ENCODE measurements at places on chromosomes 12 and 14.

- DNase-seq, result no peak
Observed at GRCh38 chr12:92621833-92622232, 81.0 kb upstream of the PLEKHG7 start.

DNA sequence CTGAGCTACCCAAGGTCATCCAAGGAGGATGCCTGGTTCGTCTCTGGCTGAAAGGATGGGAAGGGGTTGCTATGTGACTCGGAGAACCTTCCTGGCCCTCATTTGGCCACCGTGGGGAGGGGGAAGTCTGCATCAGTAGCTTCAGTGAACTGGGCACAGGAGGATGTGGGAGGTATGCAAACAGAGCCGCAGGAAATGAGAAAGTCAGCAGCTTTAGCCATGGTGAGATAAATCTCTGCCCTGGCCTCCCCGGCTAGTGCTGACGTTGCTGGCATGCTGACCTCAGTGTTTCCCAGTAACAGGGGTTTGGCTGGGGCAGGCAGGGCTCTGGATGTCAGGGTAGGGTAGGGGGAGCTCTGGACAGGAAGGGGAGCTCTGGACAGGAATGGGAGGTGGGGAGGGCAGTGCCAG lies 2.3 kb upstream of the CEBPE start:
- no peak for DNase-seq

GRCh38 chr12:65300679-65301349 lies 22.3 kb downstream of the MSRB3 start:
- DNase-seq, result no peak

DNA sequence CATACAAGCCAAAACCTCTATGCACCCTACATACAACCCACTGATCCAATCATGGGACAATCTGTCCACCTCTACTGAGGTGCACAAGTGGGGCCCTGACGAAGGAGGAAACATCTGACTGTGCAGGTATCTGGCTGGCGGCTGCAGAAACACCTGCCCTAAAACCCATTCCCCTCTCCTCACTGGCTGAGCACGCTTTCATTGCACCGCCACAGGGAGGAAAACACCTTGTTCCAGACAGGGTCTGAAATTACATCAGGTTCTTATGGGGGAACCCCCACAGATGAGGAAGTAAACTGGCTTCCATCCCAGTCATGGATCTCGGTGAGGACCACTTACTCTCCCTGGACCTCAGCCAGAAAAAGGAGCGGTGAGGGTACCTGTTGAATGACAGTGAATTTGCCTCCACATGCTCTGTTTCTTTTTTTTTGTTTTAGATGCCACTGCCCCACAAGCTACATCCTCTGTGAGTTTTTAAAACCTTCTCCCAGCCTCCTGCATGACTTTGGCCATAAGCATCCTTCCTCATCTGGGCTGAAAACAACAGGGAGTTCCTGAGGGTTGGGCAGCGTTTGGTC lies 23.8 kb upstream of the DGLUCY start:
- DNase-seq, result no peak

DNA sequence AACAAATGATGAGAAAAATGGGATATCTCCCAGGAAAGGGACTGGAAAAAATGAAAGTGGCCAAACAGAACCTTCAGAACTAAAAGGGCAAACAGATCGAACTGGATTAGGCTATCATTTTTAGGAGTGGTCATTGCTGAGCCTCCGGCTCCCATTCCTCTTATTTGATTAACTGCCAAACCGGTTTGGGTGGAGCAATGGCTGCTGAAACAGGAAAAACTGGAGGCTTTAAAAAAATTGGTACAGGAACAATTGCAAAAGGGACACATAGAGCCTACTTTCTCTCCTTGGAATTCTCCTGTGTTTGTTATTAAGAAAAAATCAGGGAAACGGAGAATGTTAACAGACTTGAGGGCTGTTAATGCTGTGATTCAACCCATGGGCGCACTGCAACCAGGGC lies 49.7 kb downstream of the TNFAIP2 start:
- no peak for DNase-seq

- DNase-seq, result no peak
Observed at GRCh38 chr14:38199076-38199475, 8.6 kb upstream of the SSTR1 start.

DNA sequence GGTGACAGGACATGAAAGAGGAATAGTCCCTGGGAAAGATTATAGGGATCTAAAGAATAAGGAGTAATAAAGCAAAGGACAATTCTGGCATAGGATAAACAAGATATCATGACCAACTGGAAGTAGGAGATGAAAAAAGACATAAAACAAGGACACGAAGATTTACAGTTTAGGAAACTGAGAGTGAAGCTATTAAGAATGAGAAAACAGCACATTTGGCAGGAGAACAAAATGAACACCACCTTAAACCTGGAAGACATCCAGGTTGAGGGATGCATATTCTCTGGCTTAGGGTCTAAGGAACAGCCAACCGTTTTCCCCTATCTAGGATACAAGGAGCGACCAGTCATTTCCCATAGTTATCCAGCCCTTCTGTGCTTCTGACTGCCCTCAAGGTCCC lies 1.9 kb downstream of the TRIP11 start:
- no peak for DNase-seq

DNA sequence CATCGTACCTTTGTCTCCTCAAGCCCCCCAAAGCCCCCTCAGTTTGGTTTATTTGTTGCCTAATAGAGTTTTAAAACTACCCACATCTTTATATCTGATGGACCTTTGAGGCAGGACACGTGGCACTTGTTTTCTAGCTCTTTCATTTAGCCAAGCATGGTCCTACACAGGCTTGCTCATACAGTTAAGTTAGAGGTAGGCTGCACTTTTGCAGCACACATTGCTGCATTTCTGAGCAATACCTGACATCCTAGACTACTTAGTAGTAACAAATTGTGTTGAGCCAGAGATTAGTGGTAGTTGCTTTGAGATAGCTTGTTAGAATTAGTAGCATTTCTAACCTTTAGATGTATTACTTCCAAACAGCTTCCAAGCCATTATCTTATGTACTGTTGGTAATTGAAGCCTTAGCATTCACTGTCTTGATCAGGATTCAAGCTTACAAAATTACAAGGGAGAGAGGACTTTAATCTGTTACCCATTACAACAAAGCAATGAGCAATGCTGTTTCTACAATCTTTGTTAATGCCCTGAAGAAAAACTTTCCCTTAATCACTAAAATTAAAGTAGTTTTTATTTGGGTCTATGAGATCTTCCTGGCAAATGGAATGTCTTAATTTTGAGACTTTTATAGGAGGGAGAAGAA lies 96.6 kb downstream of the WNK1 start:
- no peak for DNase-seq

GRCh38 chr14:55103005-55103640 lies 25.9 kb upstream of the LGALS3 start:
- peak; percentile 79 for DNase-seq

Measured in smooth muscle cell of the brain vasculature (primary cell).